ENCODE measurements at places on chromosomes 2 and 18.

- no peak for DNase-seq
Observed at GRCh38 chr18:48727681-48728080, 188.8 kb downstream of the CTIF start.

DNA sequence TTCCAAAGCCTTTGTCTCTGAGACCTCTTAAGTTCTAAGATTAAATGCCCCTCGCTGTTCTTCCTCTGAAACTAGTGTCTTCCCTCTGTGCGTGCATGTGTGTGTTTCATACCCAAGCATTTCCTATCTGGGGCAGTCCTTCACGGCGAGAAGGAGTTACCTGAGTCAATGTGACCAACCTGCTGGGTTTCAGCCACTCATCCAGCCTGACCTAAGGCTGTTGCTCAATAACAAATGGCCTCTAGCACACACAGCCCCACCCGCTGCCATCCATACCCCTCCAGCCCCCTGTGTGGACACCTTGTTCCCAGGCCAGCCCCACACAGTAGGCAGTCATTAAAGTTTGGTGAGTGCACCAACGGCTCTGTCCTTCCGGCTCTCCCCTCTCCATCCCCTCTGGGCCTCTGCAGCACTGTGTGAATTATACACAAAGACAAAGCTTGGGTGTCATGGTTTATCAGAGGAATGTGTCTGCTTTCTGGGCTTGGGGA, 53.8 kb upstream of the FOSL2 start:
- no peak for DNase-seq

DNA sequence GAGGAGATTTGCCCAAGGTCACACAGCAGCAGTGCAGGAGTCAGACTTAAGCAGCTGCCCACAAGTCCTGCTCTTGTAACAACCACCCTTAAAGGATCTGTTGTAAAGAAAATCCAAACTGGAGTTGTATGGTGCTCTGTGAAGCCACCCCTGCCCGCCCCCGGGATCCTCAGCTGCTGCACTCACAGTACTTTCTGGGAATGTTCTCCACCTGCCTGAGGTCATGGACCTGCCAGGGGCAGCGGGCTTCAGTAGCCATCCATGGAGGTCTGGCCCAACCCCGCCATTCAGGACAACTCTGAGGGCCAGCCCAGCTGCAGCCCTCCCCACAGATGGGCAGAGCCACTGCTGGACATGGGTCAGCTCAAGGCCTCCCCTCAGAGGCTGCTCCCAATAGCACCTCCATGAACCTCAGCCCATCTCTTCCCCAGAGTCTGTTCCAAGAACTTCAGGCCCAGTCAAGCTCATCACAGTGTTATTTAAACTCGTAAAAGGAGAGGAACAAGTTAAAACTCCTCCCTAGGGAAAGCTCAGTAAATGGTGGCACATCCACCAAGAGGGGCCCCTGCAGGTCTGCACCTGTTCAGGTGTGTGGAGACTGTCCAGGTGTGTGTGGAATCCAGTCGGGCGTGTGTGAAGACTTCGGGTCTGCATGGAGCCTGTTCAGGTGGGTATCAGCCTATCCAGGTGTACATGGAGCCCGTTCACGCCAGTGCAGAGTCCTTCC, 39.4 kb upstream of the GPC1 start:
- DNase-seq, result no peak

DNA sequence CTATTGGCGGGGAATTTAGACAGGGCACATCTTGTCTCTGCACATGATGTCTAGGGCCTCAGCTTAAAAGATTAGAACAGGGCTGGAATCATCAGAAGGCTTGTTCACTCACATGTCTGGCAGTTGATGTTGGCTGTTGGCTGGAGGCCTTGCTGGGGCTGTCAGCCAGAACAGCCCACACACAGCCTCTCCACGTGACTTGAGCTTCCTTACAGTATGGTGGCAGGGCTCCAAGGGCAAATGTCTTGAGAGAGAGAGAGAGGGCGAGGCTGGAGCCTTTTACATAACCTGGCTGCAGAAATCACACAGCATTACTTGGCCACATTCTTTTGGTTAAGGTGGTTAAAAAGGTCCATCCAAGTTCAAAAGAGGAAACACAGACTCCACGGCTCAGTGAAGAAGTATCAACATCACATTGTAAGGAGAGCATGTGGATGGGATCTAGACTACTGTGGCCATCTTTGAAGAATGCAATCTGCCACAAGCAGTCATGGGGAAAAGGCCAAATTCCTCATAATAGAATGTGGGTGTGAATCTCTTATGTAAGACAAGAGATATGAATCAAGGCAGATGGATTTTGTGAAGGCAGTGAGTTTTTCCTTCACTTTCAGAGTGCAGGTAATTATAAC, 30.4 kb downstream of the SRSF7 start:
- DNase-seq, result no peak

GRCh38 chr2:85057226-85057962, 75.8 kb upstream of the TCF7L1 start:
- no peak for DNase-seq

- no peak for DNase-seq
Observed at GRCh38 chr2:119068154-119068725, 90.3 kb downstream of the C1QL2 start.
